Omental fat pad (tissue), 4 donors: ENCODE measurements at places on chromosomes 4 and X.
A peak's percentile ranks its signal among the peaks of the same experiment; 100 is the strongest.

GRCh38 chrX:11890836-11891514 lies 132.9 kb downstream of the MSL3 start:
- no peak for DNase-seq

DNA sequence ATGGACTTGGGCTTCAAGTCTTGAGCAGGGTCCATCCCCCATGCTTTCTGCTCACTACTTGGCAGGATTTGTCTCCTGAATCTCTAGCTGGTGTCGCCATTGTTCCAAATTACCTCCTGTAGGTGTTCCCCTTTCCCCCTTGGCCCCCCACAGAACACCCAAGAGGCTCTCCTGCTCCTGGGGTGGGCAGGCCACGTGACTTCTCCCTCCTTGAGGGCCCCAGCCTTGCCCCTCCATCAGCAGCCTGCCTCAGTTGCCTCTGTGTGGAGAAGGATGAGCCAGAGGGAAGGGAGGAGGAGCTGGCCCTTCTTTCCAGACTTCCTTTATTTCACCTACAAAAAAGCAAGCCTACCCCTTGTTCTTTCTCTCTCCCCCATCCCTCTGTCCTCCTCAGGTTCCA lies 1.8 kb downstream of the GPR78 start:
- DNase-seq = no peak

DNA sequence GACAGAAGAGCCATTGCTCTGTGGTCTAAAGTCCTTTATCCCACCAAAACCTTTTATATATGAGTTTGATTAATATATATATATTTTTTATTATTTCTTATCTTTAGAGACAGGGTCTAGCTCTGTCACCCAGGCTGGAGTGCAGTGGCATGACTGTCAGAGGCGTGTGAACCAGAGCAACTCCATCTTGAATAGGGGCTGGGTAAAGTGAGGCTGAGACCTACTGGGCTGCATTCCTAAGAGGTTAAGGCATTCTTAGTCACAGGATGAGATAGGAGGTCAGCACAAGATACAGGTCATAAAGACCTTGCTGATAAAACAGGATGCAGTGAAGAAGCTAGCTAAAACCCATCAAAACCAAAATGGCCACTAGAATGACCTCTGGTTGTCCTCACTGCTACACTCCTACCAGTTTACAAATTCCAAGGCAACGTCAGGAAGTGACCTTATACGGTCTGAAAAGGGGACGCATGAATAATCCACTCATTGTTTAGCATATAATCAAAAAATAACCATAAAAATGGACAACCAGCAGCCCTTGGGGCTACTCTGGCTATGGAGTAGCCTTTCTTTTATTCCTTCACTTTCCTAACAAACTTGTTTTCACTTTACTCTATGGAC lies 10.5 kb downstream of the TBCK start:
- no peak for DNase-seq

- DNase-seq = no peak
These were observed 40.9 kb upstream of the CPLX1 start for GRCh38 chr4:866761-867390.

GRCh38 chrX:107440187-107440586 lies 9.3 kb upstream of the FRMPD3 start:
- DNase-seq = no peak

- DNase-seq = no peak
These were observed 12.4 kb upstream of the NKX1-1 start for GRCh38 chr4:1418494-1419285.

- no peak for DNase-seq
These were observed 339 bp downstream of the CUL4B start for GRCh38 chrX:120560405-120560841.

DNA sequence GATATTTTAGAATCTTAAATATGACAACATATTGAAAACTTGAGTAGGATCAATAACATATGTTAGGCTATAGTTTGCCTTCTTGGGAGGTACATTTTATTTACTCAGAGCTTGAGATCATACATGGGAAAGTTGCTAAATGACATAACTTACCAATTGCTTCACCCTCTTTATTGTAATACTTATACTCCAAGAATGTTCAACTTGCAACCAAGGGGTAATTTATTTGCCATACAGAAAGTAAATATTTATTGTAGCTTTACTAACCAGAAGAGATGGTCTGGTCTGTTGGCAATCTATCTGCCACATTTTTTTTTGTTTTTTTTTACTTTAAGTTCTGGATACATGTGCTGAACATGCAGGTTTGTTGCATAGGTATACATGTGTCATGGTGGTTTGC lies 426.6 kb downstream of the ARHGAP24 start:
- no peak for DNase-seq

- no peak for DNase-seq
These were observed 448 bp downstream of the TLL1 start for GRCh38 chr4:165873298-165874071.

DNA sequence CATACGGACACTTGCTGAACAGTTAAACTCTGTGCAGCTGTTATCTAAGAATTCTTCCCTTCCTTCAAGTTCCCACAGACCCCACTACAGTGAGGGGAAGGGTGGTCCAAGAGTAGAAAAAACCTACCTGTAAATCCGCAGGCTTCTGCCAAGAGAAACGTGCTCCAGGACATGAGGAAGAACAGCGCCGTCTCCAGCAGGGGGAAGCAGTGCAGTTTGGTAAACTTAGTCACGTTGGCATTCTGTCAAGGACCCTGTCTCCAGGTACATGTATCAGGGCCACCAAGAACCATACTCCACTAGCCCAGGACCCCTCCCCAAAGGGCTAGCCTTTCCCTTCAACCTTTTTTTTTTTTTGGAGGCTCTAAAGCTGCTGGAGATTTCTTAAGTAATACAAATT lies 79.9 kb downstream of the CHST7 start:
- DNase-seq = no peak

DNA sequence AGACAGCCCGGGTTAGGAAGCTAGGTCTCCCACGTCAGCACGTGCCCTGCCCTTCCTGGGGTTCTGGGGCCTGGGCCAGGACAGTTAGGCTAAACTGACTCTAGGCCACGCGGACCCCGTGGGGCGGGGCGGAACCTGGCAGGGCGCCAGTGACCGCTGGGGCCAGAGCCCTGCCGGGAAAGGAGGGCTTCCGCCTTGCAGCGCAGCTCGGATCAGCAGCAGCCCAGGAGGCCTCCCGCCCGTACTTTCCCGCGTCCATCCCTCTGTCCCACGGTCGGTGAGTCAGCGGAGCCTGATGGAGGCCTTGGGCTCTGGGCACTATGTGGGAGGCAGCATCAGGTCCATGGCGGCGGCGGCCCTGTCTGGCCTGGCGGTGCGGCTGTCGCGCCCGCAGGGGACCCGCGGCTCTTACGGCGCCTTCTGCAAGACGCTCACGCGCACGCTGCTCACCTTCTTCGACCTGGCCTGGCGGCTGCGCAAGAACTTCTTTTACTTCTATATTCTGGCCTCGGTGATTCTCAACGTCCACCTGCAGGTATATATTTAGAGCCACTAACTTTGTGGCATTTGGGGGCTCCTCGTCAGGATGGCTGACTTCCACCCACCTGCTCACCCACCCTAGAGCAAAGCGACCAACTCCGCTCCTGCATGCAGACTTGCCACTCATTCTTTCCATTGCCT lies at the start of gene SMIM10:
Gene SMIM10 (plus strand): TSS at position 191 of the 681 bp plus-strand sequence. CDS start 105 bp downstream, at position 296.
- DNase-seq = peak; percentile 29

- DNase-seq = no peak
These were observed 130.0 kb downstream of the RBM46 start for GRCh38 chr4:154911097-154911496.

GRCh38 chr4:150199056-150199455 lies 120.8 kb downstream of the DCLK2 start:
- DNase-seq = no peak

- no peak for DNase-seq
These were observed 761 bp upstream of the FRYL start for GRCh38 chr4:48780865-48781214.

- DNase-seq = no peak
These were observed 104.8 kb upstream of the CASK start for GRCh38 chrX:42028109-42028508.

DNA sequence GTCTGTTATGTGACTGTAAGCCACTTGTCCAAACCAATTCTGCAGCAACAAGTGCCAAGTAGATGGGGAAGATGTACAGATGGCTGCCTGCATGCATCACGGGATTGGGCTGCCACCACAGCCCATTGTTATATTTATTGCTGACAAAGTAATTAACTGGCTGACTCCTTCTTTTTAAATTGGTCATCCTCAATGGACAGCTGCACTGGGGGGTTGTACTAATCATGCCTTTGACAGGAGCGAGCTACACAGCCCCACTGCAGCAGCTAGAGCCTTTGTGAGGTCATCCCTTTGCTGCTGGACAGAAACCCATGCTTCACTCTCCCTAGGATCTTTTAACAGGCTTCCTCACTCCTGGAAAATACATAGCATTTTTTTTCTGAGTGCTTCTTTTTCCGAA lies 146.7 kb upstream of the CXXC4 start:
- DNase-seq = no peak

DNA sequence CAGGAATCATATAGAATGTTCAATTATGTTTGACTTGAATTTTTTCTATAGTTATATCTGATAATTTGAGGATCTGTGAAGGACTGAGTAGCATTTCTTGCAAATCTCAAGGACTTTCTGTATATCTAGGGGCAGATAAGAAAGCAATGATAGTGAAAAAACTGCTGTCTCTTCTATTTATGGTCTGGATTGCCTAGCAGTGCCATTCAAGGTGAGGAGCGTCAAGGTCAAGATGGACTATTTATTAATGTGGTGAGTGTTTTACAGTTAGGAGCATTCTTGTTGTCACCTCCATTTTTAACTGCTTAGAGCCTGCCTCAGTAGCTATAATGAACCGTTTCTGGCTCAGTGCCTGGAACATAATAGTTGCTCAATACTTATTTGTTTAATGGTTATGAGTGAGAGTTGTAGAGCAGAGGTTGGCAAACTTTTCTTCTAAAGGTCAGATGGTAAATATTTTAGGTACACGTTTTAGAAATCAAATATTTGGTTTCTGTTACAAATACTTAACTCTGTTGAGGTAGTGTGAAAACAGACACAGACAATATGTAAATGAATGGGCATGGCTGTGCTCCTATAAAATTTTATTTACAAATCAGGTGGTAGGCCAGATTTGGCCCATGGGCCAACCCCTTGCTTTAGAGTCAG lies 523.2 kb upstream of the IGFBP7 start:
- no peak for DNase-seq

DNA sequence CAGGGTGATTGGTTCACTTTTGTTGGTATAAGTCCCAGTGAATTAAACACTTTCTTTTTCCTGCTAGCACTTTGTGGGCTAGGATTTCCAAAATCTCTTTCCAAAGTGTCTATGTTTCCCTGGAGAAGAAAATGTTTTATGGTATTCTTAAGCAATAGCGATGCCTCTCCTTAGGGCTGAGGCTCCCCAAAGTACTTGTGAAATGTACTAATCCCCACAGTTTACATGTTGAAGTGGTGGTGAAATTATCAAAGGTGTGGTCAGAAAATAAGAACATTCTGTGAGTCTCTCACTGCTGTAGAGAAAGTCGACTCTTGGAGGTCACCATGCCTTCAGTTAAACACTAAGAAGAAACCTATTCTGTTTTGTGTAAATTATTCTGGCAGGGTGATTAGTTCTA lies 51.5 kb upstream of the AMELX start:
- DNase-seq = no peak

- DNase-seq = no peak
These were observed 737.1 kb downstream of the FAT4 start for GRCh38 chr4:126051689-126052424.

DNA sequence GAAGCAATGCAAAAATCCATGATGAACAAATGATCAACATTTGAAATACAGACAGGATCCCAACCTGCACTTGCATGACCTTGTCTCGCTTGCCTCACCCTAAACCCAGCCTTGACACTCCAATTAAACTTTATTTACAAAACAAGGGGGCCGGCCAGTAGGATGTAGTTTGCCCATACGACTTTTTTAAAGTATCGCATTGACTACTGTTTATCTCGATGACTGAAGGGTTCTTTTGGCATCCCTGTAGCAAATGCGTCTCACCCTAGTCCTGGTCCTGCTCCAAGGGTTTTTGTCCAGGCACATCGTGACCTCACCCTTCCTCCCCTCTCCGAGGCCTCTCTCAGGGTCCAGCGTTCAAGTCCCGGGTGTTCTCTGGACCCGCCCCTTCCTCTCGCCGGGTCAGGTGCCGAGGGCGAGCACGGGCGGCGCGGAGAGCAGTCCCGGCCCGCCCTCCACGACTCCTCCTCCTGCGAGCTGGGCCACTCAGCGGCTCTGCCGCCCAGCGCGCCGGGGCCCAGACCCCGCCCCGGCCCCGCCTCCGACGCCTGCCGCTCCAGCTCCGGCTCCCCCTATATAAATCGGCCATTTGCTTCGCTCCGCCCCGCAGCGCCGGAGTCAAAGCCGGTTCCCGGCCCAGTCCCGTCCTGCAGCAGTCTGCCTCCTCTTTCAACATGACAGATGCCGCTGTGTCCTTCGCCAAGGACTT lies at the start of gene SLC25A5:
Gene SLC25A5 (plus strand): TSS at position 603 of the 709 bp plus-strand sequence. CDS start 72 bp downstream, at position 675.
- DNase-seq = peak; percentile 32

DNA sequence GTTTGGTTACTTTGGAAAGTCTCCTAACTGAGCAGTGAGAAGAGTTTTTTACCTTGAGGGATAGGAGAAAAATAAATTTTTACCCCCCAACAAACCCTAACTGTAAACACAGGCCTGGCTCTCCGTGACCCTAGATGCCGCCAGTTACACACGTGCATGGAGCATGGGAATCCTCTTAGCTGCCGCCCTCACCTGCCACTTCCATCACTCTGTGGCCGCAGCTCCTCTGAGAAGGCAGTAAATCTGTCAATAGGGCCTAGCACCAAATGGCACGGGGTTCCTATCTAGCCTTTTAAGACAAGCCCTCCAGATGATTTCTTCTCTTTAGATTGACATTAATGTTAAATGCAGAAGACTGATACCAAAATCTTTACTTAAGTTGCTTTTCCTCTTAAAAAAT lies 330.3 kb upstream of the FAM241A start:
- DNase-seq = no peak

DNA sequence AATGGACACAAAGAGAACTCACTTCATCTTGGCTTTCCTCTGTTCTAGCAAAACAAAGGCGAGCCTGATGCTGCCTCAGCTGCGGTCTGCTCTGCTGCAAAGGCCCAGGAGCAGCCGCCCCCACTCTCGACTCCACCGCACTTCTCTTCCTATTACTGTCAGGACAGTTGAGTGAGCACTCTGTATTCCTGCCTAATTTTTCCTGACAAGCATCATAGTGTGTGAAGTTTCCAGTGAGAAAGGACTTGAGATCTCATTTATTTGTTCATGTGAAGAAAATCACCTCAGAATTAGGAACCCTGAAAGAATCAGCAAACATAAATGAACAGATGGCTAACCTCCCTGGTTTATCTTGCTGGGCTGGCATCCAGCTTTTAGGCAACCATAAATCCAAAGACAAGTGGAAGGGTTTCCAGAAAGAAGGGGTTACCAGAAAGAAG lies 15.6 kb downstream of the SCARB2 start:
- no peak for DNase-seq
